Amniotic epithelial cell (primary cell): ENCODE measurements at places on chromosomes 5 and 9.

GRCh38 chr5:24823625-24824024 is 178.8 kb upstream of the CDH10 start:
- no peak for DNase-seq

- no peak for DNase-seq
Measured at GRCh38 chr9:99253134-99253533, 31.1 kb downstream of the SEC61B start.

- no peak for DNase-seq
Measured at GRCh38 chr5:171640480-171640879, 145.1 kb upstream of the SMIM23 start.

GRCh38 chr5:42785756-42786155 is 25.9 kb downstream of the SELENOP start:
- no peak for DNase-seq

- no peak for DNase-seq
Measured at GRCh38 chr5:150206098-150206778, 16.4 kb downstream of the SLC6A7 start.

- DNase-seq: no peak
Measured at GRCh38 chr9:2461892-2462291, 159.7 kb upstream of the VLDLR start.

GRCh38 chr5:337563-338130 is 16.1 kb downstream of the AHRR start:
- peak; percentile 48 for DNase-seq
